ENCODE measurements at places on chromosomes 6 and 20.

DNA sequence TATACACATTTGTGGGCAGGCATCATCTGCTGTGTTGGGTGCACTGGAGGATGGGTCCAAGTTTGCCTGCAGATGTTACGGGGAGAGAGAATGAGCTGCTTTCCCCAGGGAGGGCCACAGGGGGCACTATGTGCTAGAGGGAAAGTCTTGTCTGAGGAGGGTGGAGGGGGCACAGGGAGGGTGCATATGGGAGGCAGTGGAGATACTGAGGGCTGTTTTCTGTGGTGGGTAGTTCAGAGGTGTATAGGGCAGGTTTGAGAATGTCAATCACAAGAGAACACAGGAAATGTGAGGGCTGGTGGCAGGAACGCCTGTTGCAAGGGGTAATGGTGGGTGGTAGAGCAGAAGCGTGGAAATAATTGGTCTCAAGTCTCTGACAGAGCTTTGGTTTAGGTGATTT lies 7.7 kb upstream of the PTPRA start:
- no peak for DNase-seq

DNA sequence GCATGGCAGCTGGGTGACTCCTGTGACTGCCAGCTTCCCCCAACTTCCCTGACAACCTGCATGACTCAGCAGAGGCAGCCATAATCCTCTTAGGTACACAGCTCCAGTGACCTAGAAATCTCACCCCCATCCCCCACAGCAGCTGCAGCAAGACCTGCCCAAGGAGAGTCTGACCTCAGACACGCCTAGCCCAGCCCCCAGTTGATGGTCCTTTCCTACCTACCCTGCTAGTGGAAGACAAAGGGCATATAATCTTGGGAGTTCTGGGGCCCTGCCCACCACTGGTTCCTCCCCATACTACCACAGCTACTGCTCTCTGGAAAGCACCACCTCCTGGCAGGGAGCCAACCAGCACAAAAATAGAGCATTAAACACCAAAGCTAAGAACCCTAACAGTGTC lies 90.2 kb downstream of the F13A1 start:
- peak; percentile 8 for DNase-seq

DNA sequence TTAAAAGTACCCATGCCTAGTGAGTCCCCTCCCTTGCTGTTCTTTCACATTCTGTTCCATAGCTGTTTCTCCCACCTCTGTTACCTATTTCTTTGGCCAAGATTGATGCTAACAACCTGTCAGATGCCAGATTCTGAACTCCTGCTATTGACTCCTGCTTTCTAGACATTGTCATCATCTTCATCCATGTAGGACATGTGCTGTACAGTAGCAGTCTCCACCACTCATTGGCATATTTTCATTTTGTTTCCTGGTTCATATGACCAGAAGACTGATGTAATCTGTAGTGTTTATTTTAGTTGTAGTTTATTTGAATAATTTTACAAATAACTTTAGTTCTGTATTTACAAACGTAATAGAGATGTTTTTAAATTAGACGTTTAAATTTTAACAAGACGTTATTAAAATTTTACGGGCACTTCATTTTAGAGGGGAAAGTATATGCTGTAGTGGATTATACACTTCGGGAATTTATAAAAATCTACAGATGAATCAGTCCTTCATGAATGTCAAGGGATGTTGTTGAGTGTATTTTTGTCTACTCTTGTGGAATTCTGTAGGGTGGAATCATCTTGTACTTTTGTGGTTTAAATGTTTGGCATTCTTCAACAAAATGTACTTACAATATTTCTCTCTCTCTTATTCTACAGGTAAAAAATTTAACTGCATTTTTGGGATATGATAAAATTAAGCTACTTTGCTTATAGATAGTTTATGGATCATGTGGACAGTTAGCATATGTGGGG lies 34.1 kb downstream of the TRMT11 start:
- no peak for DNase-seq

DNA sequence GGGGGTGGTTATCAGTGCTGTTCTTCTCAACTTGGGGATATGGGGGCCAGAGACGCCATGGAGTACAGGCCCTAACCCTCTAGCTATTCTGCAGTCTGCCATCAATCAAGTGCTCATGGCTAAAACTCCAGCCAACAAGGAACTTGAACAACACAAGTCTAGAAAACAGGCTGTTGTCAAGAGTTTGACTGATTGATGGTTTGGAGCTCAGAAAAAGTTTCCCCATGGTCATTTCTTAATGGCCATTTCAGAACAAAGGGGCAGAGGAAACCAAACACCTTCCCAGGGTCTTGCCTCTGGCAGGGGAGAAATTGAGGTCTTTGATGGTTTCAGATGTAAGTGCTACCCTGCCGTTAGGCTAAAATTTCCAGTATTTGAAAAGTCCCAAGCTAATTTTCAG lies 15.1 kb downstream of the PCK1 start:
- DNase-seq, result no peak

DNA sequence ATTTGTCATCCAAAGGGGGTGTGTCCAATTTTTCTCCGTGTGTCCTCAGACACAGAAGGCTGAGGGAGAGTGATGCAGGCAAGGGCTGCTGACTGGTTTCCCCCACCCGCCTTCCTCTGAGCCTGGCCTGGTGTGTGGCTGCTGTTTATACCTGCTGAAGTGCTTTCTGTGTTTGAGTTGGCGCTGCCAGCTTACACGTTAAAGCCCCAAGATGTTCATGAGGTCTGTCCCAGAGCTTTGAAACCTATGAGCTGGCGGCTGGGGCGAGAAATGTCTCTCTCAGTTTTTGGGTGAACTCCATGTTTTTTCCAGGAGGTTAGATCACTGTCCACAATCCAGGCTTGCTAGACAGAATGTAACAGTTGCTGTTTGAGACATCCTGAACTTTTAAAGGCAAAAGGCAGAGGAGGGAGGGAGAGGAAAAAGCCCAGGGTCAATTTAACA lies 69.0 kb upstream of the CCN2 start:
- no peak for DNase-seq

- DNase-seq, result no peak
Measured at GRCh38 chr20:22796469-22797077, 212.2 kb upstream of the FOXA2 start.

GRCh38 chr20:35263532-35264341 lies 14.2 kb downstream of the MMP24OS start:
- no peak for DNase-seq

DNA sequence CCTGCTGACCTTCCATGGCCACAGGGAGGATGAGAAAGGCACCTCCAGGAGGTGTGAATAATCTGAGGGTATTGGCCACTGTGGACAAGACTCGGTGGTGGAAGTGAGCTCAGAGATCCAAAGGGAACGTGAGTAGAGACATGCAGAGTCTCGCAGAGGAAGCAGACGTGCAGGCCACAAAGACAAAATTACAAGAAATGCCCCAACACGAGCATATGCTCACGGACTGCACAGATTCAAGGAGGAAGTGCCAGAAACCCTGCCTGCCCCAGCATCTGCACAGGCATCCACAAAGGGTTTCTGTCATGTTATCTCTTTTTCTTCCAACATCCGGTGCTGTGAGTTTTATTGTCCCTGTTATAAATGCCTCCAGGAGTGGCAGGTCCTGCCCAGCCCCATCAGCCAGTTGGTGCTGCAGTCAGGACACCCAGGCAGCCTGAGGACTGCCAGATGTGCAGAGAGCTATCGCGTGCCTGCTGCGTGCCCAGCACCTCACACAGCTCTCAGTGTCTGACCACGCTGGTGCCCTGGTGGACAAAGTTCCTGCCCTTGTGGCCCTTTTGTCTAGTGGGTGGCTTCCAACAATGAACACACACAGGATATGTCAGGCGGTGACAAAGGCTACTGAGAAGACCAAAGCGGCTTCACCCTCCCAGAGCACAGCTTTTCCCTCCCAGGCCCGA lies 34.0 kb upstream of the FANCE start:
- DNase-seq, result no peak

DNA sequence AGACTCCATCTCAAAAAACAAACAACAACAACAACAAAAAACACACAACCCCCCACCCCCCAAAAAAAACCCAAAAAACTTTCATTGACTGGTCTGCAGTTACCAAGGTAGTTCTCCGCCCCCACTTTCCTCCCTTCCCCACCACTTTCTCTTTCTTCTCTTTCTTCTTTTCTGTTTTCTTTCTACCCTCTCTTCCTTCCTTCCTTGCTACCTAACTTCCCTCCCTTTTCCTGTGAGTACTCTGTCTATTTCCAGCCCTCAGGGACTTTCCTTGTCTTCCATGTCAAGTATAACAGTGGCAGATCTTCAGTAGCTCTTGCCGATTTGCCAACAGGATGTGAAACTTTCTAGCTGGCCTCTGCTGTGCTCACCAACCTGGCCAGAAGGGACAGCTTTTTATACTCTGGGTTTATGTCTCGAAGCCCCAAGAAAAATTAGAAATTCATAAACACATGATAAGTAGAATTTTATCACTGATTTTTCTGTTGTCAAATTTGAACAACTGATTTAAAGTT lies 399.5 kb downstream of the QKI start:
- no peak for DNase-seq

DNA sequence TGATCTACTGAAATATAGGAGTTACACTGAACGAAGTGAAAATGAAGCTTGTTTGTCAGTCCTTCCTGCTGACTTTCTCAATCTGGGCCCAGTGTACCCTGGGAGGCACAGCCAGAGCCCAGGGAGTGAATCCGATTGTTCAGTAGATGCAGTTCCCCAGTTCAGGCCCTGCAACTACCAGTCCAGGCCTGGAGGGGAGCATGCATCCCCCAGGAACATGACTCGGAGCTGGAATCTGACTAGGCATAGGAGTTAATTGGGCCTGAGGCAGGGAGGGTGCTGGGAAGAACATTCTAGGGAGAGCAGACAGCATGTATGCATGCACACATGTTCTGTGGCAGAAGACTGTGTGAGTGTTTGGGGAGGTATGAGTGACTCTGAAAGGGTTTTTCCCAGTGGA lies 42.1 kb downstream of the PHACTR3 start:
- DNase-seq, result no peak

DNA sequence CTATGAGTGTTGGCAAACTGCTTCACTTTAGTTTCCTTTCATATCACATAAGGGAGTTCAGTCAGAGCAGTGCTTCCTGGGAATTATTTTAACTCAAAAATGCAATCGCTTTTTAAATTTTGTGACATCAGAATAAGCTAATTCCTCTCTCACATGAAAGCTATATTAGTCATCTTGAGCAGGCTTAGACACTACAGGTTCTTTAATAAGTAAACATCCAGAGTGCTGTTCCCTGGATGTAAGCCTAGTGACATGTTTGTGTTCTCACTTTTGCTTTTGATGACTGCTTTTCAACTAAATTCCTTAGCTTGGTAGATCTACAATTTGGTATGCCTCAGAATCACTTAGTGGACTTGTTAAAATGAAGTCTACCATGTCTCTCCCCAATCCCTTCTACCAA lies 252.7 kb upstream of the POU3F2 start:
- DNase-seq, result no peak

DNA sequence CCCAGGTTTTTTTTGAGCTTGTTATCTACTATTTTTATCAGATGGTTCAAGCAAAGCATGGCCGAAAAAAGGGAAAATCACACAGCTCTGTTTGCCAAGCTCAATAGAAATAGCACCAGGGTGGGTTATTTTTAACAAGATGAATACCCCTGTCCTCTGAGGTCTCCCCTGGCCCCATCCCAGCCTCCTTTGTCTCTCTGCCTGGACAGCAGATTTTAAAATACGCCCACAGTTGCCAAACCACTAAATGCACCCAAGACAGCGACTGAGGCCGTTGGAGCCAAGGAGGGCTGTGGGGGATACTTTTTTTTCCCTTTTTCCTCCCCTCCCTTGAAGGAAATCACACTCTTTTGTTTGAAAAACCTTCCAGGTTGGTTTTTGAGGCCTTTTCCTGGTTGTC lies 106.6 kb downstream of the VEGFA start:
- no peak for DNase-seq

GRCh38 chr6:43081043-43081442 lies 4.9 kb downstream of the PTK7 start:
- no peak for DNase-seq

DNA sequence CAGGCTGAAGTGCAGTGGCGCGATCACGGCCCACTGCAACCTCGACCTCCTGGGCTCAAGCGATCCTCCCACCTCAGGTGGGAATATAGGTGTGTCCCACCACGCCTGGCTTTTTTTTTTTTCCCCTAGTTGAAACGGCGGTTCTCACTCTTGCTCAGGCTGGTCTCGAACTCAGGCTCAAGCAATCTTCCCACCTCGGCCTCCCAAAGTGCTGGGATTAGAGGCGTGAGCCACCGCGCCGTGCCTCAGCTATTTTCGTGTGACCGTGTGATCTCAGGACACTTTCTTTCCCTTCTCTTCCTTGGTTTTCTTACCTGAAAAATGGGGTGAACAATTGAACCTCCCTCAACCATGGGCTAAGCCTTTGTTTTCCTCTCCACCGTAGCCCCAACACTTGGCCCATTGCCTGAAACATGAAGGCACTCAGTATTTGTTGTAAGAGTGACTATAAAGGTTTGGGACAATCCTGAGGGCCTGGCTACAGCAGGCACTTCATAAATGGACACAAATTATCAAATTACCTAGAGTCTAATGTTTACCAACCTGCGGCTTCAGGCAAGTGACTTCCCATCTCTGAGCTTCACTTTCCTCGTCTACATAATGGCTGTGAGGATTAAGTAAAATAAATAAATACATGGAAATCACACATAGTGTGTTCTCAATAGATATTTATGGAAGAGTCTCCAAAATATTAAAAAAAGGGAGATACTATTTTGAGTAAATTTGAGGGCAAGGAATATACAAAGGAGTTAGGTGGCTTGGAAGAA lies 31.4 kb upstream of the ID1 start:
- no peak for DNase-seq

DNA sequence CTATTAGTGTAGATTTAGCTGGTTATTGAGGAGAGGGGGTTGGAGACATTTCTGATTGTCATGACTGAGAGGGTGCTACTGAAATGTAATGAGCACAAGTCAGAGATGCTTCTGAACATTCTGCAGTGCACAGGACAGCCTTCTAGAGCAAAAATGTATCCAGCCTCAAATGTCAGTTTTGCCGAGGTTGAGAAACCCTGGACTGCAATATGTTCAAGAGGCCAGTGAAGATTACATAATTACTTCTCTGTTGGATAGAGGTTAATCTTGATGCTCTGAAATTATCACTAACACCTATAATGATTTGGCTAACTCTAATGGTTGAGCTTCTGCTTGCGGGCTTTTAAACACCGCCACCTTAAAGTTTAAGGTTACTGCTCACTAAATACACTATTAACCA lies 3.4 kb upstream of the DUSP22 start:
- no peak for DNase-seq
